Fibroblast of villous mesenchyme (primary cell): ENCODE measurements at places on chromosomes 7 and 10. TPM values are rescaled to one million over a fixed set of nuclear protein-coding genes. Genes with fewer than 3 reads are reported as not detected.

Gene CCDC7
- total RNA-seq, result 9.3 and 20.3 TPM in 2 replicates

Gene WASHC2C
- 47.9 and 55.7 TPM in 2 replicates for total RNA-seq

Gene NACAD
- total RNA-seq, result 2.6 and 3.9 TPM in 2 replicates

Gene UCMA
- total RNA-seq, result not detected in 2 replicates

Gene PRR15
- 1.3 and 5.2 TPM in 2 replicates for total RNA-seq

Gene HOXA2
- total RNA-seq, result 0.64 and 0.86 TPM in 2 replicates

Gene RASA4
- 9.7 and 10.4 TPM in 2 replicates for total RNA-seq

Gene AKR1C3
- total RNA-seq, result 5.8 and 16.4 TPM in 2 replicates

Gene ASB10
- total RNA-seq, result not detected in 2 replicates

Gene CCL24
- not detected in 2 replicates for total RNA-seq

Gene VGF
- total RNA-seq, result under 0.01 TPM in 1 of 2 replicates, not detected in the other

Gene ABCC2
- 0.32 and 0.43 TPM in 2 replicates for total RNA-seq

Gene GPR26
- total RNA-seq, result not detected in 2 replicates
